Activated T-cell treated with anti-CD3 and anti-CD28 coated beads, Interleukin-2, amount 50 U/mL, for 4 hours (primary cell): ENCODE measurements at places on chromosomes 3 and 15.

DNA sequence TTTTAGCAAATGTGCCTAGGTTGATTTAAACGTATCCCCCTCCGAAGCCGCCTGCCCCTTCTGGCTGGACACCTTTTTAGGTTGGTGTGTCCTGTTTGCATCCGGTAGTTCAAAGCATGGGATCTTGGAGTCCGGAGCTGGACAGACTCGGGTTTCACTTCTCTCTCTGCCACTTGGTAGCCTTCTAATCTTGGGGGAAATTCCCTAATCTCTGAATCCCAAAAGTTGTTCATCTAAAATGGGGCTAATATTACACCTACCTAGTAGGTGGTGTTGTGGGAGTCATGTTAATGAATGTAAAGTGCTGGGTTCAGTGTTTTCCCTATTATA, 760 bp downstream of the FANCI start:
- no peak for DNase-seq

GRCh38 chr15:58434334-58434875, 2.6 kb downstream of the LIPC start:
- no peak for DNase-seq

GRCh38 chr15:41493902-41494189, 172 bp downstream of the ITPKA start:
- DNase-seq = no peak

- DNase-seq = peak; percentile 29
Measured at GRCh38 chr3:46504789-46505188, 7.0 kb downstream of the RTP3 start.

- DNase-seq = no peak
Measured at GRCh38 chr3:177680472-177680821, 483.2 kb upstream of the TBL1XR1 start.

GRCh38 chr3:146801492-146801891, 196.3 kb upstream of the PLSCR5 start:
- no peak for DNase-seq

DNA sequence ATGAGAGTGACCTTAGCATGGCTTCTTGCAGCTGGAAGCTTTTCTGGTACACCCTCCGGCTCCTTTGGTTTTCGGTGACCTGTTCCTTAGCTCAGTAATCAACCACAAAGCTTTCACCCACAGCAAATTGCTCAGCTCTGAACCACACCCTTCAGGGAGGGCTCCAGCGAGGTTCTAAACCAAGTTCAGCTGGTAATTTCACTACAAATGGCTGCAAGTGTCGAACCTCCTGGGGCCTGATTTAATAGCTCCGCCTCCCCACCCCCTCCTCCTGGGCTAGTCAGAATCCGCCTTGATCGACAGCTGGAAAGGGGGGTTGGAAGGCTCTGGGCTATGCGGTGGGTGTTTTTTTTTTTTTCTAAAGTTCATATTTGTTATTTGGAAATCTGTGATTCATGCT, 150.9 kb upstream of the MCTP2 start:
- no peak for DNase-seq

GRCh38 chr15:92069308-92070250, 216.1 kb downstream of the SLCO3A1 start:
- DNase-seq = peak; percentile 52

DNA sequence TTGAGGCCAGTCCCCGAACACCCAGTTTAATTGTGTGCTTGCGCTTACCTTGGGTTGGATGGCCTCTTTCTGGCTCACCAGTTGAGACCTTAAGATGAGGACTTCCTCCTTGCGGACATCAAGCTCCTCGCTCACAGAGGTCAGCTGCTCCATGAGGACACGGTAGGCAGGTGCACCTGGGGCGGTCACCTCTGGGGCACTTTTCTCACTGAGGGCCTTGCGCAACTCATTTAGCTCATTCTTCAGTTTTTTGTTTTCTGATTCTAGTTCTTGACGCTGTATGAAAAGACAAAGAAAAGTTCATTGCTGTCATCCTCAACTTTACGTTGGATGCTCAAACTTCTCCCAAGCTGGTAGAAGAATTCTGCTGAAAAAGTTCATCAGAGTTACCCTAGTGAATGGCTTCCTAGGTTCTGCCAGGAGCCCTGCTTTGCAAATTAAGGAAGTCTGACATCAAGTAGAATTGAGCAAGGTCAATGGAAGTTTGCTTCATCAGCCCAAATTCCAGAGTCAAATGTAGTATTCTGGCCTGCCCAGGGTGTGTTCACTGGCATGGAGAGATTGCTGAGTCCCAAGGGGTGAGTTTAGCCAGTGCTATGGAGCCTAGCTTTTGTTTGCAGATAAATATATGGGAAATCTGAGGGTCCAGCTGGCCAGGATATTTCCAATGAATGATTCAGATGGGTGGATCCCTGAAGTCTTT, 55.8 kb upstream of the MYO5C start:
- DNase-seq = no peak

DNA sequence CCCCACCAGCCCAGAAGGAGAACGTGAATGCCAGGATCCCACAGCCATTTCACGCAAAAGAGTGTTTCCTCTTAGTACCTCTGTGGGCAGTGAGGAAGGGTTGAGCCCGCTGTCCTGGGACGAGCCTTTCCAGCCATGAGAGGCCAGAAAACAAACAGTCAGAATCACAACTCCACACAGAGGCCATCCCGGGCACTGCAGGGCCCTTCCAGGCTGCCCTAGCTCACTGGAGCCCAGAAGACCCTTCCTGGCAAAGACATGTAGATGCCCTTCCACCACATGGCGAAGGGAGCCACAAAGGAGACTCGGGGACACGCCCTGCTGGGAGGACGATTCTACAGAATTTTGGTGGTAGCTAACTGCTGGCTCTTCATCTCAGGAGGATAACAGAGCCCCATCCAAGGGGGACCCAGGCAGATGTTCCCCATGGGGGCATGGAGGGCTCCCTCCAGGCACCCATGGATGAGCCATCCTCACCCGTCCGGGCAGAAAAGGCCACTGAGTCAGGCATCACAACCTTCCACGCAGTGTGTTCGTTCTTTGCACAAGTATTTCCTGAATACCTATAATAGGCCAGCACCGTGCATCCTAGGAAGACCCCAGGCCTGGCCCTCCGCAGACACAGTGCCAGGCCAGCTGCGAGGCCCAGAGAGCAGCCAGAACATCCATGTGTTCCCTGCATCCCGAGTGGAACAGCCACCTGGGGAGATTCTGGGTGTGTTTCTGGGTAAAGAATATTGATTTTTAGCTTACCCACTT, 47.2 kb downstream of the SLC12A8 start:
- no peak for DNase-seq

- no peak for DNase-seq
Measured at GRCh38 chr3:45947361-45947760, 4.1 kb downstream of the CXCR6 start.

GRCh38 chr15:59516655-59517461, 78.9 kb downstream of the FAM81A start:
- DNase-seq = no peak

- no peak for DNase-seq
Measured at GRCh38 chr3:73848173-73848906, 223.6 kb upstream of the PDZRN3 start.

GRCh38 chr3:1164101-1164500, 71.3 kb downstream of the CNTN6 start:
- DNase-seq = no peak

GRCh38 chr3:187954873-187955586, 198.9 kb upstream of the LPP start:
- no peak for DNase-seq

- no peak for DNase-seq
Measured at GRCh38 chr15:49815526-49815925, 194.7 kb downstream of the DTWD1 start.

- DNase-seq = no peak
Measured at GRCh38 chr3:117243657-117244056, 534.1 kb downstream of the TUSC7 start.

DNA sequence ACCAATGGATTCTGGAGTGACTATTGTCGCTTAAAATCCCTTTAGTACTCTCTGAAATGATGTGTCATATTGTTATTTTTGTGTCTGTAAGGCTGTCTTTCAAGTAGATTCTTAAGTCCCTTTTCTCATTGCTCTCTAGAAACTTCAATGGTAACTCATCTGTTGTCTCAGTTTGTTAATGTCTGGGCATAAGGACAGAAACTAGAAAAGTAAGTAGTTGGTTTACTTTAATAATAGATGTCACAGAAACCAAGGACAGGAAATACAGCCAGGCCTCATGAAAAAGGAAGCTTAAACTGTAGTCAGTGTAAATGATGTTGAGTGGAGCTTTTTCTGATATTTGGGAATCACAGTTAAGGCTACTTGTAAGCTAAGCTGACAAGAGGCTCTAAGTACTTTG, 730.2 kb upstream of the DPPA4 start:
- DNase-seq = no peak

DNA sequence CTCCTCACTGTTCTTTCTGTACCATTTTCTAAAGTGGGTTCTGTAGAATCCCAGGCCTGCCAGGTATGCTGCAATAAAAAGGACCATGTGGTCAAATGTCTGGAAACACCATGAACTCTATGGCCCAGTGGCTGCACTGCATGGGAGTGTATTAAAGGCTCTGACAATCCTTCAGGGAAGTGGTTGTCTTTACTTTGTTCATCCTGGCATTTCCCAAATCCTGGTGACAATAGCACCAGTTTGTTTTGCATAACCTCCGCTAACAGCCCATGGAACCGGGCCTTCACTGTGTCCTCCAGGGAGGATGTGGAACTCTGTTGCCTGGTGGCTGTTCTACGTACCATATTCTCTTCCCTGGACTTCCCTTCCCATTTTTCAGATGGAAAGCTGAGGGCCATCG, 11.2 kb upstream of the DUSP7 start:
- no peak for DNase-seq

DNA sequence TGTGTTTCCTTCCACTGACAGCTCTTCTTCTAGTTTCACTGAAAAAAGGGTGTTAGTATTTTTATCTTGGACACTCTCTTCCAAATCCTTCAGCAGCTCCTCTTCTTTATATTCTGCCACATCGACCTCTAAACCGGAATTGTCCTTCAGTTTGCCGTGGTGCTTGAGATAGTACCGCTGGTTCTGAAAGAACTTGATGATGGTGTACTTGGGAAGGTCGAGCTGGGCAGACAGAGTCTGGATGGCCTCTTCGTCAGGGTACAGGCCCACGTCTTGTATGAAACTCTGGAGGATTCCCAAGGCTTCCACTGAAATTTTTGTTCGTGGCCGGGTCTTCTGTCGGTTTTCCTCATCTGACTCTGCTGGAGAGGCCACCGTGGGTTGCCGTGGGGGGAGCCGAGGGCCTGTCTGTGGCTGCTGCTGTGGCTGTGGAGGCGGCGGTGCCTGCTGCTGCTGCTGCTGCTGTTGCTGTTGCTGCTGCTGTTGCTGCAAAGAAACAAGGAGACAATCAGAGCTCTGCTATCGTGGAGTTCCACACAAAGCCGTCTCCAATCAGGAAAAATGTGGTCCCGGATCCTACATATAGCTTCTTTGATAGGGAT, 75.8 kb downstream of the SATB1 start:
- no peak for DNase-seq

DNA sequence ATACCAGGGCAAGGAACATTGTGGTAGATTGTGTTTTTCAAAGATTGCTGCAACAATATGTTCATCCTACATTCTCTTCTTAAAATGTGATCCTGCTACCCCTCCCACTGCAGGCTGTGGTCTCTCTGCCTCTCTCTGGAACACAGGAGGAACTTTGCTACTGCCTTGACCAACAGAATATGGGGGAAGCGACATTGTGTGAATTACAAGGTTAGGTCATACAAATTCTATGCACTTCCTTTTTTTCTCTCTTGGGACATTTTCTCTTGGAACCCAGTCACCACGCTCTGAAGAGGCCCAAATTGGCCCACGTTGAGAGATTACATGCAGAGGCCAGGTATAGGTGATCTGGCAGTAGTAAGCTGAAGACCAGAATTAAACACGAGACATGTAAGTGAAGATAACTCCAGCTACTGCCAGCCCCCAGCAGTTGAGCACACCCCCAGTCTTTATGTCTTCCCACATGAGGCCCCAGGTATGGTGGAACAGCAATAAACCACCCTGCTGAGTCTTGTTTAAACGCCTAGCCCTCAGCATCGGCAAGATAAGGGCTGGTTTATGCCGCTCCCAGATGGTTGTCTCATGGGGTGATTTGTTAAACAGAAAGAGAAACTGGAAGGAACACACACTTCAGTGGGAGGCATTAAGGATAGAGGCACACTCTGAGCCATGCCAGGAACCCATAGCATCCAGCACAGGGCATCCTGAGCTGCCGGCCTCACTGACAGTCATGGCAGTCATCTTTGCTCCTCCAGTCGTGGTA, 59.9 kb downstream of the FAM43A start:
- DNase-seq = no peak

DNA sequence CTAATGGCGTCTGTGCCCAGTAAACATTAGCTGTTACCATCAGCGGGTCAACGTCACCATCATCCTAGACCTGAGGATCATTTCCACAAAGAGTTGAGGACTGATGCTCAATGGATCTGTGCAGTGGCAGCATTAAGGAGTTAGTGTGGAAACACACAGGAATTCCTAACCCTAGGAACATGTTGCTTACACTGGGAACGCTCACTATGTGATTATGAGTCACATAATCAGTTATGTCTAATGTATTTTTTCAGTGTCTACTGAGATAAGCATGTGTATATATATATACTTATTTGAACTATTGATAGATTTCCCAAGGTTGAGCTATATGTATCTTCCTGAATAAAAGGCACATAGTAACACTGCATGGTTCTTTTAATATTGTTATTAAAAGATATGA, 19.0 kb downstream of the ARNT2 start:
- no peak for DNase-seq

- no peak for DNase-seq
Measured at GRCh38 chr3:56488812-56489600, 20.7 kb upstream of the ERC2 start.

DNA sequence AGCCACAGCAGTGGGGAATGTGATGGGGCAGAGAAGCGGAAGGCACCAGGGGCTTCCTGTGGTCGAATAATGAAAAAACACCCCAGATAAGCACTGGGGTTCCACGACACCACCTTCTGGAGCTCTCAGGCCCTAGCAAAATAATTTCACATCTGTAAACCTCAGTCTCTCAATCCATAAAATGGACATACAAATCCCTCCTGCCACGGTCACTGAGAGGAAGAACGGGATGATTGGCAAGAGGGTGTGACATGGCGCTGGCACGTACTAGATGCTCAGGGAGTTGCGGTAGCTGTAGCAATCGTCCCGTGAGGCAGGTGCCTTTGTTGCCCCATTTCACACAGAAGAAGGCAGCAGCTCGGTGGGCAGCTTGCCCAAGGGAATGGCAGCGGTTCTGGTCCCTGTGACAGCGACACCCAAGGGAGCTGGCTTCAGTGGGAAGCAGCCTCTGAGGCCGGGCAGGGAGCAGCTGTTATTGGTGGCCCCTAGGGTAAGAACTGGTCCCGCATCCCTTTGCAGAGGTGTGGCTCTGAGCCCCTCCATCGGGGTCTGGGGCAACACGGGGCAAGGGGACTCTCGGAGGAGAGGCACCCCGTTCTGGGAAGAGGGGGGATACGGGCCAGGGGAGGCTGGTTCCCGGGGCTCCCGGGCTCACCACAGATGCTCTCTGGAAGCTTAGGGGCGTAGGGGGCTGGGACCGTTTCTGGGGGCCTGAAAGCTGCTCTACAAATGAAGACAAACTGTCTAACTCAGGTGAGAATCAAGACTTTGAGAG, 114.0 kb upstream of the ALDH1A3 start:
- DNase-seq = no peak

- no peak for DNase-seq
Measured at GRCh38 chr15:80588801-80589200, 106.3 kb upstream of the ABHD17C start.
